ENCODE measurements at places on chromosomes 5 and 9.

DNA sequence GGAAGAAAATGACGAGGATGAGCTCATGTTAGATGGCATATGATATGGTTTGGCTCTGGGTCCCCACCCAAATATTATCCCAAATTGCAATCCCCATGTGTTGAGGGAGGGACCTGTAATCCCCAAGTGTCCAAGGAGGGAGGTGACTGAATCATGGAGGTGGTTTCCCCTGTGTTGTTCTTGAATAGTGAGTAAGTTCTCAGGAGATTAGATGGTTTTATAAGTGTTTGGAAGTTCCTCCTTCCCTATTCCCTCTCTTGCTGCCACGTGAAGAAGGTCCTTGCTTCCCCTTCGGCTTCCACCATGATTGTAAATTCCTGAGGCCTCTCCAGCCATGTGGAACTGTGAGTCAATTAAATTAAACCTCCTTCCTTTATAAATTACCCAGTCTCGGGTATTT is 10.1 kb downstream of the EDIL3 start:
- no peak for DNase-seq

DNA sequence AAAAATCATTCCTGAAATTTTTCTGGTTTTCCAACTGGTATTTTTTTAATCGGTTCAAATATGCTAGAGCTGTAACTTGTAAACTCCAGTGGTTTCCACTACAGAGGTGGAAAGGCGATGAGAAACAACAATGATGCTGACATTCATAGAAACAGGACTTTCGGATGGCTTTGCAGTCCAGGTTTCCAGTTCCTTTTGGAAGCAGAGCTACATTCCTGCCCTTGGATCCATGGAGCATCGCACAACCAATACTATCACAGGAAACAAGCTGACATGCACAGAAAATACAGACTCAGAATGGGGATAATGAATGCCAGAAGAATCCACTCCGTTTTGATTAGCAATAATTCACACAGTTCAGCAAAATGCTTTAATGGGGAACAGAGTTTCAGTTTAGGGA is 140.0 kb downstream of the EPB41L4A start:
- DNase-seq = no peak

- DNase-seq = no peak
These were observed 29.7 kb downstream of the SLC36A1 start for GRCh38 chr5:151477101-151477500.

DNA sequence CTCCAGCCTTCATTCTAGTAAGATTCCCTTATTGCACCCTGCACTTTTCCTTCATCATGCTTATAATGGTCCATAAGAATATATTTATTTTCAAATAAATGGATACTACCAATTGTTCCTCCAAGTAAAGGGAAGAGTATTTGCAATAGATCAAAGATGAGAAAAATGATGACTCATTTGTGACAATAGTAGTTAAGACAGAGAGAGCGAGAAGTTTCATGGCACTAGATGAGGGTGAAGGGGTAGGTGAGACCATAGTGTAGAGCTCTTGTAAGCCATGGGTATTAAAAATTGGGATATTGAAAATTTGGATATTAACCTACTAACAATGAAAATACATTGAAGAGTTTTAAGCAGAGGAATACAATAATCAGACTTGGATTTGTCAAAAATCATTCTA is 404.6 kb downstream of the EFNA5 start:
- no peak for DNase-seq

GRCh38 chr5:132859889-132860437 is 6.3 kb downstream of the GDF9 start:
- DNase-seq = no peak

DNA sequence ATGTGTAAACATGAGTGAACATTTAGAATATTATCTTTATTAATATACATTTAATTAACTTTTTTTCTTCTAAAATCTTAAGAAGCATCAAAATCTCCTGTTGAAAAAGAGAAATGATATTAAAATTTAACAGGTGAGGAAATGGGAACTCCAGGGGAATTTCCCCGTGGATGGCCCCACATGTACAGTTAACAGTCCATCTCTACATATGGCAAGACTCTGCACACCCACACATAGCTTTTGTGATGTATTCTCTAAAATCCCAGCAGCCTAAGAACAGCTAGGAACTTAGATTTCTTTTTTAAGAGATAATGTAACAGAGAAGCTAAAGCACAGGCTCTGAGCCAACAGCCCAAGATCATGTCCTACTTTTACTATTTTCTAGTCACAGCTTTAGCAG is 556.3 kb upstream of the RGMB start:
- no peak for DNase-seq

- DNase-seq = no peak
These were observed 22.5 kb downstream of the TMEM268 start for GRCh38 chr9:114633438-114634089.

DNA sequence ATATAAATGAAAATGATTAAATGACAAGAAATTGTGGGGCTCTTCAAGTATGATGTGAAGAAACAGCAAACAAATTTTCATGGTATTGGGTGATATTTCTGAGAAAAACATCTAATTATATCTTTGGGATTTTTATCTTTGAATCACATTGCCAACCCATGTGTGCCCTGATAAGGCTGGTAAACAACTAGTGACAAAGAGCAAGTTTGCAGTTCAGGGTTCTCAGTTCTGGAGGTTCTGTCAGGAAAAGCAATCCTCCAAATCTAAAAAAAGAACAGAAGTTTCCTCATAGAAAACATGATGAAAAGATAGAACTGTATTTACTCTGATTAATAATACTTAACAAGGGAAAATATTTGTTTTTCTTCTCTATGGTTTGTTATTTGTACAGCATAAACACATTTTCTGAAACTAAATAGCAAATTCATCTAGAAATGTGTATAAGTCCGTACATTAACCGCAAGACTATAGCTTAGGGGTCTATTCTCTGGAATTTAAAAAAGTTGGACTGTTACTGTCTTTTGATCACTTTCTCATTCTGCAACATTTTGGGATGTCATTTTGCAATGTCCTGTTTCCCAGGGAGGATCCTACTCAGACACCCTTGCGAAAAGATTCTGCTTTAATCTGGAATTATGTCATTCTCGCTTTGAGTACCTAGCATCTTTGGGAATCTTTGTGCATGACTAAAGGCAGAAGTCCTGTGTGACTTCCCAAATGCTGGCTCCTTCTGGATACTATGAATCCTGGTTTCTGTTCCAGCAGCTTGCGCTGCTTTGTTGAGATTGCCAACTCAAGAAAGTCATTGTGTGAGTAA is 308.5 kb downstream of the ADGRV1 start:
- no peak for DNase-seq

DNA sequence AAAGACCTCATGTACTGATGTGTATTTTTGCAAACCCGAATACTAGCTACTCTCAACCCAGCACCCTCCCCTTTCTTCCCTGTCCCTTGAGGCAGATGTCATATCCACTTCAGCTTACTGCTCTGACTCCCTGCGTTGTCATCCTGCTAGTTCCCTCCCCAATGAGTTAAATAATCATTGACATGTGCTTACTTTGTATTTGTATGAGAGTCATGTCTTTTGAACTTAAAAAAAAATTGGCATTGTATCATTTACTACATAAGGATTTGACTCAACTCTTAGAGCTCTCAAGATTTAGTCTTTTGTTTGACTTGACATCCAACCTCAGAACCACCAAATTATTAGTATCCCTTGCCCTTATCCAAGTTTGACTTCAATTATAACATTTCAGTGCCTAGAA is 219.7 kb upstream of the TUT7 start:
- no peak for DNase-seq

DNA sequence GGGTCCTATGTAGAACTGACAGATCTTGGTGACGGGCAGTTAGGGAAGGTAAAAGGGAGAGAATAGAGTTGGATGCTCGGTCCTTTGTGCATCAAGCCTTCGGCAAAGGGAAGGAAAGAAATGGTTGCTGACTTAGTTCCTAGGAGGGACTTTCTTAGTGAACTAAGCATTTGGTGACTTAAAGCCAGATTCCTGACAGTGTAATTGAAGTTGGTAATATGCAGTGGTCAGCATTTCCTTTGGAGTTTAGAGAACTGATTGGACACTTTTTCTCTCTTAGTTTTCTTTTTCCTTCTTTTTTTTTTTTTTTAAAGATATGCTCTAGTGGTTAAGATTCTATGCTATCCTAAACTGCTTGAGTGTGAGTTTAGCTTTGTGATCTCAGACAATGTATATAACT is 2.3 kb downstream of the CLTA start:
- DNase-seq = no peak

DNA sequence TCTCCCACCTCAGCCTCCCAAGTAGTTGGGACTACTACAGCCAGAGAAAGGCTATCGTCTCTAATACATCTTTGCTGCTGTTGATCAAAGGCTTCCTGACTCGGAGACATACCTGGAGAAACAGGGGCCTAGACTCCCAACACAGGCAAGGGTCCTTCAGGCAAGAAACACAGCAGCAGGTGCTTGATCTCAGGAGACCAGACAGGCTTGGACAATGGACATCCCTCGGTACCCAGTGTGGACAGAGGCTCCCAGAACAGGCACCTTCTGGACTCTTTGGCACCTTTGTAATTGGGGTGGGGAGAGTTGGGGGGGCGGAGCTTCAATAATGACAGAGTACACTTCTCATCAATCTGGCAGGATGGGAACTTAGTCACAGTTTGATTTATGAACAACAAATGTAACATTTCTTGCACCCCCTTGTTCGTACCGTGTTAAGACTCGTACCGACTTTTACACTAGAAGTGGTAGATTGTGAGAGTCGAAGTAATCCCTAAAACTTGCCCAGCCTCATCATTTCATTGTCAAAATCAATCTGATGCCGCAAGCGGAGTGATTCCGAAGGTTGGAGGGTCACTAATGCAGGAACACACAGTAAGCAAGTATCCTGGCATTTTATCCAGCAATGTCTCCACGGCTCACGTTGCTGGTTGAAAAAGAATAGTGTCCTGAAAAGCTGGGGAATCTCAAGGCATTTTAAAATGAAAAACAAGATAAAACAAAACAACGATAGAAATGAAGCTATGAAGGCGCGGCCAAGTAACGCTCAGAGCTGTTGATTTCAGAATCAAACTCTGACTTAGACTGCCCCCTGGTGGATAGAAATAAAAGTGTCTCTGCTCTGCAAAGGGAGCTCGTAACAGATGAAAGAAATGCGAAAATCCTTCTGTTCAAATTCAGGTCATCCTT is 46.4 kb upstream of the STK32A start:
- peak; percentile 16 for DNase-seq

- DNase-seq = no peak
These were observed 9.5 kb upstream of the P4HA2 start for GRCh38 chr5:132237141-132237540.

DNA sequence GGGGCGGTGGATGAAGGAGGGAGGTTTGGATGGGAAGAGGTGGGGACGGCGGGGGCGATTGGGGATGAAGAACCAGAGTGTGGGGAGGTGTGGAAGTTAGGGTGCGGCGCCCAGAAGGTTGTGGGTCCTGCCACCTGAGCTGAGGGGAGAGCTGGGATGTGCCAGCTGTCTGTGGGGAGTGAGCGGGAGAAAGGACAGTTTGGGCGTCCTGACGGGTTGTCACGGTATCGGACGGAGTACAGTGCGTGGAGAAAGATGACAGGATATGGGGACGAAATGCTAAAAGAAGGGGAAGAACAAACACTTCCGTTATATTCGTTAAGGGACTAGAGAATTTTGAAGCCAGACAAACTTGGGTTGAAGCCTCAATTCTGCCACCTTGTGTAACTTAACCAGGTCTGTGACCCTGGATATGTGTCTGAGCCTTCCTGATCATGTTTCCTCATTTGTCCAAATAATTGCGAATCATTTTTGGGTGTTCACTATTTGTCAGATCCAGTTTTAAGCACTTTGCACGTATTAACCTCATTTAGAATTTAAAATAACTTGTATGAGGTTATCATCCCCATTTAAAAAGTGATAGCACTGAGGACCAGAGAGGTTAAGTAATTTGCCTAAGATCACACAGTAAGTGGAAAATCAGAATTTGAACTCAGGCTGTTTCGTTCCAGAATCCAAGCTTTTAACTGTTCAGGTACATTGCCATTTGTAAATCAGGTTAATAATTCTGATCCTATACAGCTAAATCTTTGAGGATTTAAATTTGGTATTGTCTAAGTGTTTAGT is 689 bp downstream of the CNTRL start:
- DNase-seq = peak; percentile 30

GRCh38 chr5:113336975-113337374 is 97.8 kb downstream of the TSSK1B start:
- DNase-seq = no peak

DNA sequence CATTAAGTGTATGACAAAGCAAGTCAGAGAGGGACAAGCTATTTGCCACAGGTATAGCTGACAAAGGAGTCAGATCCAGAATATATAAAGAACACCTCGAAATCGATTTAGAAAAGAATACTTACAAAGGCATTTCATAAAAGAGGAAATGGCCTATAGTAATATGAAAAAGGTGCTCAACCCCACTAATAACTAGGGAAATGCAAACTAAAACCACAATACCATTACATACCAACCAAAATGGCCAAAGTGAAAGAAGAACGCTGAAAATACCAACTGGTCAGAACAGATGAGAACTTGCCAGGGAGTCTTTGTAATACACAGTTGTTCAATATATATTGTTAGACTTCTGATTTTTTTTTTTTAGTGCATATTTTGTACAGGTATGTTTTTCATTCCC is 152.9 kb downstream of the CDC42SE2 start:
- DNase-seq = no peak

DNA sequence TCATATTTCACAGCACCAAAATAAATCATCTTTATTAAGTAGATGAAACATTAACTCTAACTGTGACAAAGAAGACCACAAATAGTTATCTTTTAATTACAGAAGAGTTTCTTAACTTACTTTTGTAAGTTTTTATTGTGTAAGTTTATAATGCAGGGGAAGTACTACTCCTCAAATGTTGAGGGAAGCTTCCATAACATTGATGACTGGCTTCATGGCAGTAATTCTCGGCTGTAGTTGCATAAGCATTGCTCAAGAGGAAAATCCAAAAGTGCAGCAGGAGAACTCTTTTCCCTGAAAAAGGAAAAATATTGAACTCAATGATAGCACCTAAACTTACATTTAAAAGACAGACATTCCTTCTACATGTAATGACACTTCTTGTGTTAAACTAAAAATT is 4.6 kb downstream of the TSLP start:
- no peak for DNase-seq

GRCh38 chr9:33106827-33107621 is 30.6 kb upstream of the SMU1 start:
- DNase-seq = no peak

DNA sequence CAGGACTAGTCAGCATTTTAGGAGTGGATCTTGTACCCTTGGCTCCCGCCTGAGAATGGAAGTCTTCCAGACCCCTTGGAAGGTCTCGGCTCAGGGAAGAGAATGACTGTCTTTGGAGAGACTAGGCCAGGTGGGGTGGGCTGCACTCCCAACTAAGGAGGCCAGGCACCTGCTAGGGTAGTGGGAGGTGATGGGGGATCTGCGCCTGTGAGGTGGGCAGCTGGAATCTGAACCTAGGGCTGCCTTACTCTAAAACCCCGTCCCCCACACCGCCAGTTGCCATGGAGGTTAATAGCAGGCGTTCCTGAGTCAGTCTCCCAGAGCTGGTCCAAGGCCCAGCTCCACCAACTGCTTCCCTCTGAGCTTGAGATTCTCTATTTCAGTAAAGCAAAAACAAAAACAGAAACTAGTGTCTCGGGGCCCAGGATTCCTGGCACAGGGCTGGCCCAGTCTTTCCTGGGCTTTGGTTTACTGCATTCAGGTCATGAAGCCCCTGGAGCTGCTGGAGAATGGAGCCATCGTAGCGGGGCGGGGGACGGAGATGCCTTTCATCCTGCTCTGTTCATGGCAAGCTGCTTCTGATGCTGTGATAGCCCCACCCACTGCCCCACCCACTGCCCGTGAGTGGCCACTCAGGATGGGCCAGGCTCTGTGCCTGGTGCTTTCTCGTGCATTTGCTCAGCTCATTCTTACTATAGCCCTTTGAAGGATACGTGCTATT is 57.5 kb downstream of the DAB2IP start:
- no peak for DNase-seq

GRCh38 chr5:50415912-50416311 is 25.2 kb downstream of the EMB start:
- no peak for DNase-seq
